ENCODE measurements at places on chromosomes 4 and X.

GRCh38 chr4:26085551-26085950 is 171.5 kb downstream of the SMIM20 start:
- no peak for DNase-seq

DNA sequence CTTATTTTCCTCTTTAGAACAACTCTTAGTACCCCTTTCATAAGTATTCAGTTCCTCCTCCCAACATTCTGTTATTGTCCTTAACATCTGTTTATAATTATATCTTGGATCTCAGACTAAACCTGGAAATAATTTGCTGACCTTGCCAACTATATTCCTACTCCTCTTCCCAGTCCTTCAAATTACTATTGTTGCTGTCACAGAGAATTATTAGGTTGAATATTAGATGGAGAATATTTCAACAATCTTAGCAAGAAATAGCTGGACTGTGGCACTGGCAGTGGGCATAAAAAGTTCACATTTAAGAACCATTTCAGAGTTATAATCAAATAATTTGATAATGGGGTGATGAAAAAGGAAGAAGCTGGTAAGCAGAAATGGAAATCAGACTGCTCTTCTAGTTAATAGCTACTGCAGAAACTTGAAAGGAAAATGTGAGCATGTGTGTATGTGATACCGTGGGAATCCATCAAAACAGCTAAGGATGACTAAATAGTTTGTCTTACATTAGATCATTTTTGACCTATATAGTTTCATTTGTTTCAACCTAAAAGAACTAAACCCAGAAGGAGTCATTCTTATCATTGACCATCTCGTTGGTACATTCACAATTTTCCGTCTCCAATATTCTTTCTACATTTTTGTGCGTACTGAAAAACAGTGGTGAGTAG is 43.3 kb upstream of the PRDM8 start:
- no peak for DNase-seq

- DNase-seq = peak; percentile 92
Measured at GRCh38 chr4:122826553-122827257, at the start of gene FGF2. Gene FGF2, plus strand, starts transcription at chr4:122826831. Its CDS starts 344 bp downstream, at chr4:122827175.

DNA sequence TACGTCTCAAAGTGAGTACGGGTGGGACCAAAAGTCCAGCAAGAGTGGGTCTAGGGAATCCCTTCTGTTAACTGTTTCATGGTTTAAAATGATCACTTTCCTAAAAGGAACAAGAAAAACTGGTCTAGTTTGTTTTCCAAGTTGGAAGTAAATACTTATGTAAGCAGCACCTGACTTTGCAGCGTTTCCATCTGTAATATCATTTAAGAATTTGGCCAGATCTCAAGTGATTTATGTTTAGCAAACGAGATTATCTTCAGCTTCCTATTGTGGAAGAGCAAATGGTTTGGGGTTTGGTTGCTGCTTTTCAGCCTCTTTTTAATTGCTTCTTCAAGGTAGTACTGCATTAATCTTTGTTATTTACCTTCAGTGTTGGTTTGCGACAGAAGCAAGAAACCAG is 50.4 kb downstream of the FHIP1A start:
- no peak for DNase-seq

- DNase-seq = no peak
Measured at GRCh38 chr4:161256716-161257115, 907.1 kb downstream of the FSTL5 start.

- DNase-seq = peak; percentile 58
Measured at GRCh38 chr4:42713391-42713790, 56.5 kb upstream of the ATP8A1 start.

DNA sequence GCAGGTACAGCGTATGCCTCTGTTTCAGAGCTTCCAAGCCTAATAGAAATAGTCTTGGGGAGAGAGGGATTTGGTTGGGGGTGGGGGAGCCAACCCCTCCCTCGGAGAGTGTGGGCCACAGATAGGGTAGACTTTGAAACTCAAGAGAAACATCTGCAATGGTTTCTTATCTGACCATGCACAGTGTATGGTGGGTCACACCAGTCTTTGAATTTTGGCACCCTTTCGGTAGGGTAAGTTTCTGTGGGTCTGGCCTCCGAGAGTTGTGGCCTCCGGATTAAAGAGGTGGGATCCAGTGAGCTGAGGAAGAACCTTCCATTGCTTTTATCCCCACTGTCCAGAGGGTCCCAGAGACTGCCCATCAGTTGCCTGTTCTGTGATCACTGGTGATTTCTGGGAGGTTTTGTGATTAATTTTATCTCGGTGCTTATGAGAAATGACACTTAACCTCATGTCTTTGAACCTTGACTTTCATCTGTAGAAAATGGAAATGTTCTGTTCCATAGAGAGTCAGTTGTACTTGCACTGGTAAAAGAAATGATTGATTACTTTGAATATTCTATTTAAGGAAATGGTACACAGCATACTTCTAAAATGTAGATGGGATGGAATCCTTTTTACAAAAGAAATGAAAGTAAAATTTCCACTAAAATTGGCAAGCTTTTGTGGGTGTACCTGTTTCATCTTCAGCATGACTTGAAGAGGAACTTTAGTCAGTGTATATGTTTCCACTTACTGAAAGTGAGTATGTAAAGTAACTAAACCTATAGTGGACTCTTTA is 62.7 kb downstream of the TMEM131L start:
- no peak for DNase-seq

GRCh38 chr4:135123632-135124031 is 922.0 kb upstream of the PABPC4L start:
- no peak for DNase-seq

GRCh38 chrX:74550295-74550802 is 64.1 kb downstream of the RLIM start:
- peak; percentile 95 for DNase-seq

- no peak for DNase-seq
Measured at GRCh38 chr4:147943159-147943638, 211.3 kb downstream of the ARHGAP10 start.

GRCh38 chr4:33085709-33086108 is 2365.5 kb downstream of the PCDH7 start:
- DNase-seq = no peak

DNA sequence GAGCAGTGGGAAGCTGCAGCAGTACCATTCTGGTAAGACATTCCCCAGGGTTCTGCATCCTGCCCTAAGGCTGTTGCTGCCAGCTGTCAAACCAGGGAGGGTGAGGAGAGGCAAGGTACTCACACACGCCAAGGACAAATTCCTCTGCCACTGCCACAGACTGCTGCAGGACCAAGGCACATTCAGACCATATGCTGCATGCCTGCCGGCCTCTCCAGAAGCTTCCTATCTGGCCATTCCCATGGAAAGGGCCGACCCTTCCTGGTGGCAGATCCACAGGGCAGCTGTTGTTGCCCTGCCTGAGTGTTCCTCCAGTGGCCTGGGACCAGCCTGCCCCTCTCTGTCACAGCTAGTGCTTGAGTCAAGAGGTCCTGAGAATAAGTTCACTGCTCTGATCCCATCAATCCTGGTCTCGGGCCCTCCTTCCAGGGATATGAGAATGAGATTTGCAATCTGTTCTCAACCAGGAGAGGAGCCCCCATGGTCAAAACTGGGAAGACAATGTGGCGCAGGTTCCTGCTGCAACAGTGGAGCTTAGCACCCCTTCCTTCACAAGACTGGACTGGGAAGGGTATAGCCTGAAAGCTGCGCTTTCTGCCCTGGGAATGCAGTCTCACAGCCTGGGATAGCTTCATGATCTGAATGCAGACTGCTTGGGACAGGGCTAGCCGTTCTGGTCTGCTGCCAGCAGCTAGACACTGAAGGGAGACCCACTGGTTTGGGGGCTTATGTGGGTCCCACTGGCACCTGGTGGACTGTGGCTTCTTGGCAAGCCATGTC is 342.5 kb upstream of the NDST3 start:
- peak; percentile 65 for DNase-seq

- DNase-seq = no peak
Measured at GRCh38 chr4:166128403-166128802, 255.4 kb downstream of the TLL1 start.

GRCh38 chr4:14835708-14836425 is 166.4 kb upstream of the CPEB2 start:
- DNase-seq = no peak

DNA sequence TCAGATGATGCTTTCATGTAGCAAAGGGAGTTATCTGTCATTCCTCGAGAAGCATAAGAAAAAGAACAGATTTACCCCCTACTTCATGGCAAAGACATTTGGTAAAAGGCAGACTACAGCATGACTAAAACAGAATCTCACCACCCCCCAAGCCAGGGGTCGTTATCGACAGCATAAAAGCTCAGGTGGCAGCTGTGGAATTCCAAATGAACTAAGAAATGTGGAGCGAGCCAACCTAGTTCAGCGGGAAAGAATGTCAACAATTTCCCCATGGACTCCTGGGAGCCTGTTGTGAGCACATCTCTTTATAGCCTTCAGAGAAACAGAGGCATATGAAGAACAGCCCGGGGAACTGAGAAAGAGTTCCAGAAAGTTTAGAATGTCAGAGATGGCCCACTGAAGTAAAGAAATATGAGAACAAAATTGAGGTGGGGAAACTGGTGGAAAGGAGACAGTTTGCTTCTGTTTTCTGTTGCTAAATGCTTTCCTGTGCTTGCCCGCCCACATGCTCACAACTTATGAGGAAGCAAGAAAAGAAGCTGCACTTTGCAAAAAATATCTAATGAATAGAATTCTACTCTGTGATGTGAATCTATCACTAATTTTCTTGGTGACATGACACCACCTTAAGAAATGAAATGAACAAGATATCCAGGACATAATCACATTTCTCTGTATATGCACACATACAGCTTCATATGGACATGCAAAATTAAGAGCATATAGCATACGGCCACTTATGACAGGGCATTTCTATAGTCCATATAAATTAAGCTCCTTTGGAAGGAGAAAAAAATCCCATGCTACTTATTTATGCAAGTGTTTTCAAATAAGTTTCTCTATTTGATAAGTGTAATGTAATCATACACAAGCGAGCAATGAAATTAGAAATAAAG is 135.3 kb upstream of the MID1 start:
- DNase-seq = no peak

DNA sequence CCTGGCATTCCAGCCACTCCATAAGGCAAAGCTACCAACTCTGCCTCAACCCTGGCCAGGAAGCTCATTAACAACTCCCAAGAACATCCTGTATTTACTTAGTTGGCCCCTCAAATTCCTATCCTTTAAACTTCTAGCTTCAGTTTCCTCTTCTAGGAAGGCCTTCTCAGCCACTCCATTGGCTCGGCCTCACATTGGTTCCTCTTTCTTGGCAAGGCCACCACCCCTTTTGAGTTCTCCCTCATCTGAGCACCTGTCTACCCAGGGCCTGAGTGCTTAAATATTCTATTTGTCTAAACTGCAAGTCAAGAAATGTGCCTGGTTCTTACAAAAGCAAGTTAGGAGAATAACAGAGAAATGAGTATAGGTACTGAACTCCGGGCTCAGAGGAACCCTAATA is 10.0 kb downstream of the SMC1A start:
- DNase-seq = no peak

GRCh38 chr4:52059372-52059771 is 8.3 kb downstream of the SPATA18 start:
- no peak for DNase-seq

- DNase-seq = no peak
Measured at GRCh38 chr4:169246957-169247396, 23.8 kb downstream of the SH3RF1 start.

DNA sequence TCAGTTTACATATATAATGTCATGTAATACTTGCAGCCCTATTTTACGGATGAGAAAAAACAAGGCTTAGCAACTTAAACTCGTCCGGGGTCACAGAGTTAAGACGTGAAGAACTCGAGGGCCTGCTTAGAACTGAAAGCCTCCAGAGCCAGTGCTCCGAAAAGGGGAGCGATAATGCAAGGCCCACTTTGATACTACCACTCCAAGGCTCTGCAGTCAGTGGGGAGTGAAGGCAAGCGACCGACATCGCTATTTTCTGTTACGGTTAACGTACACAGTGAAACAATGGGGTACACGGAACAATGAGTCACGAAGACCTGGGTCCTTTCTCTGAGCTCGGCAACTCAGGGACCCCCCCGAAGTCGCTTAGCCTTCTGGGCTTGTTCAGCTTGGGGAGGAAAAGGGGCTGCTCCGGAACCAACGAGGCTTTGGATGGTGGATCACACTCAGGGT is 965 bp downstream of the PPA2 start:
- DNase-seq = no peak

DNA sequence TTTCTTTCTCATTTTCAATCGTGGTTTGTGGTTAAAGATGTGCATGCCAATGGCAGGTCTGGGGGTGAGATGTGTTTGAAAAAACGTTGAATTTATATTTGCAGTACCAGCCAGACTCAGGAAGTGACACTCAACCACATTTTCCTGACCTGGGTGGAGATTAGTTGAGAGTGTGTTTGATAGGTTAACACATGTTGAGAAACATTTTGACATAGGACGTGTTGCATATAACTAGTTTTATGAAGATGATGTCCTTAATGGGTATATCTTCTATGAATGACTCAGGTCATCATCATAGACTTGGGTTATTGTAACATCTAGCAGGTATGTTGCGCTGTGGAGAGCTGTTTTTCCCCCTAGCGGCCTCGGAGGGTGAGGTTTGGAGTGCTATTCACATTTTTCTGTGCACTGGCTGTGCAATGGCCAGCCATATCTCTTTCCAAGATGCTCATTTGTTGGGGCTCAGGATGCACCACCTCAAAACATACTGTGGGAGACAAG is 21.7 kb upstream of the CD38 start:
- DNase-seq = no peak

DNA sequence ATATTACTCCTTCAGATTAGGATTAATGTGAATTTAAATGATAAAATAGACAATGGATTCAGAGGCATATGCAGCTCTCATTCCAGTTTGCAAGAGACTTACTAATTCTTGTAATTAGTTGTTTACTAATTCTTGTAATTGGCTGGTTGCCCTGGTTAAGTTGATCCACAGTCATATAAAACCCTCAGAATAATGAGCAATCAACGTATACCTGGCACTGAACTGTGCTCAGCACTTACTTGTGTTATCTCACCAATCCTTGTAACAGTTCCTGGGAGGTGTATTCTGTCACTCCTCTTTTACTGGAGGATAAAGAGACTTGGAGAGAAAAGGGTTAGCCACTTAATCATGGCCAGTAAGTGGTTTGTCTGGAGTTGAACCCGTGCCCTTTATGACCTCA is 10.5 kb downstream of the HERC5 start:
- DNase-seq = no peak

DNA sequence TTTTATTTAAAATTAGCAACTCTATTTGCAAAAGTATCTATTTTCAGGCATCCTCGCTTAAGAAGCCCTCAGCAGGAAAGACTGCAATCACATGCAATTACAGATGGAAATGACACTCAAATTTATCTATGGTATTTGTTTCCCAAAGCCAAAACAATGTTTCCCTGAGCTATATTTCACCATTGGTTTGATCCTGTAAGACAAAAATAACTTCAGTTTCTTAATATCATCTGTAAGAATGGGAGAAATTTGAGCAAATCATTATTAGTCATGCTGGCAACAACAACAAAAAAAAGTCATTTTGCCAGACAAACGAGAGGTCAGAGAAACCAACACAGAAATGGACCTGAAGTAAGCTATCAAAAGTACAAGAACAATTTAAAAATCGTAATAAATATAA is 204.1 kb downstream of the NR3C2 start:
- DNase-seq = no peak
